ENCODE measurements at places on chromosomes 4 and X. TPM values are rescaled to one million over a fixed set of nuclear protein-coding genes. Genes with fewer than 3 reads are reported as not detected.
A peak's percentile ranks its signal among the peaks of the same experiment; 100 is the strongest.

The COL4A5 gene
- polyA plus RNA-seq = 28.8 TPM

The STK32B gene
- 6.1 TPM for polyA plus RNA-seq

The BEX1 gene
- 0.14 TPM for polyA plus RNA-seq

The TRIM61 gene
- not detected for polyA plus RNA-seq

The SPANXC gene
- polyA plus RNA-seq = not detected

DNA sequence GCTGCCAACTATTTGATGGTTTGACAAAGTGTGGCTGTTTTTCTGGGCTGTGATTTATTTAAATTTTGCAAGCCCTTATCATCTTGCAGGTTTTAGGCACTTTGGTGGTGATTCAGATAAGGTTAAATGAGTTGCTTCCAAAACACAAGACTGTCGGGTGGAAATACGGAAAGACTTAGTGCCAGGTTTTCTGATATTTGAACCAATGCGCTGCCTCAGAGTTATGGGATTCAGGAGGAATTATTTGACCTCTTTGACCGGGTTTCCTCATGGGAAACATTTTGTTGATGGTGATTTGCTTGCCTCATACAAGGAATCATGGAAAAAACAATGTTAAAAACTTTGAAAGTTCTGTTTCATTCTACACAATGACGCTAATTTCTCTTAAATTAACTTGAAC is 136.1 kb upstream of the MAP9 start:
- peak; percentile 98 for DNase-seq

- DNase-seq = peak; percentile 61
These were observed at the start of gene GABRE for GRCh38 chrX:151974336-151975227. Gene GABRE (minus strand): TSS chrX:151974676. CDS start chrX:151974625, 51 bp downstream.

- DNase-seq = no peak
These were observed 103.4 kb downstream of the QRFPR start for GRCh38 chr4:121277194-121278105.

DNA sequence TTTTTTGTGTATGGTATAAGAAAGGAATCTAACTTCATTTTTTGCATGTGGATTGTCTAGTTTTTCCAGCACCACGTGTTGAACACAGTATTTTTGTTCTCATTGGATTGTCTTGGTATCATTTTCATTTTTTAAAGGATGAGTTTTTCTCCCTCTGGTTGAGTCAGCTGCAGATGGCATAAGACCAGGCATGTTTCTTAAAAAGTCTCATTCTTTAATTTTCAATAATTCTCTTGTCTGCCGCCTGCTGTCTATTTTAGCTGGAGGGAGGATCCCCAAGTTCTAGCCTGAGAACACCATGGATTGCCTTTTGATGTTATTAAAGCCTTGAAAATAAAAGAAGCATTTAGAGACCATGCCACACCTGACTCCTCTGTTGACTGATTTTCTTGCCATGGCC is 263.8 kb downstream of the ARHGAP24 start:
- DNase-seq = no peak

GRCh38 chr4:57042711-57043169 is 64.0 kb downstream of the POLR2B start:
- peak; percentile 55 for DNase-seq

GRCh38 chr4:62898115-62898514 is 1511.1 kb downstream of the TECRL start:
- no peak for DNase-seq

GRCh38 chrX:77894921-77895886 is at the start of gene MAGT1:
Gene MAGT1 (minus strand): TSS chrX:77895435. CDS start chrX:77895410, 25 bp downstream.
- DNase-seq = peak; percentile 97

- no peak for DNase-seq
These were observed 321.1 kb upstream of the PCDH18 start for GRCh38 chr4:137853424-137853823.

DNA sequence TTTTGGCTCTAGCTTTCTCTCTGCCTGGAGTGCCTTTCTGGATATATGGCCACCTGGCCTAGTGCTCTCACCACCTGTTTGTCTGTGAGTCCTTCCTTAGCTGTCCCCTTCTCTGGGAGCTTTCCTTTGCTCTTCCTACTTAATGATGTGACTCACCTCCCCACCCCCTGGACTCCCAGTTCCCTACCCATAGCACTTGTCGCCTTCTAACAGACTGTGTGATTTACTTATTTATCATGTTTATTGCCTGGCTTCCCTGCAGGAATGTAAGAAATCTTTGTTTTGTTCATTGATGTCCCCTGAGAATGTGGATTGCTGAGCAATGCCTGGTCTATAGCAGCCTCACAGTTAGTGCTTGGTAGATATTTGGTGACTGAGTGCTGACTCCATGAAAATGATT is 18.9 kb downstream of the ADD1 start:
- peak; percentile 47 for DNase-seq
